ENCODE measurements at places on chromosomes 16 and 17. TPM values are rescaled to one million over a fixed set of nuclear protein-coding genes. Genes with fewer than 3 reads are reported as not detected.

The KRTAP4-6 gene
- total RNA-seq: not detected

The NPTX1 gene
- total RNA-seq: 0.17 TPM

The RNF222 gene
- not detected for total RNA-seq

The SGSH gene
- 10.7 TPM for total RNA-seq

The RCVRN gene
- not detected for total RNA-seq

The LDHD gene
- 0.65 TPM for total RNA-seq

The DBNDD1 gene
- 5.6 TPM for total RNA-seq

The CLEC19A gene
- not detected for total RNA-seq

The PRDM7 gene
- not detected for total RNA-seq

The BRIP1 gene
- 1.9 TPM for total RNA-seq

The PRKCB gene
- not detected for total RNA-seq

The MT1A gene
- total RNA-seq: 0.43 TPM

The ASPHD1 gene
- total RNA-seq: 0.17 TPM

The LRRC46 gene
- not detected for total RNA-seq

The PIMREG gene
- total RNA-seq: 4.0 TPM

The TMEM256 gene
- total RNA-seq: 158 TPM

The CCL15 gene
- total RNA-seq: not detected

The ATP2A3 gene
- total RNA-seq: 0.09 TPM

The CEP131 gene
- total RNA-seq: 7.2 TPM

The FOXN1 gene
- total RNA-seq: not detected

The KRTAP4-1 gene
- total RNA-seq: not detected

All from dermis lymphatic vessel endothelial cell (primary cell).